GM13976 (cell line): ENCODE measurements at places on chromosomes 1 and 21.

DNA sequence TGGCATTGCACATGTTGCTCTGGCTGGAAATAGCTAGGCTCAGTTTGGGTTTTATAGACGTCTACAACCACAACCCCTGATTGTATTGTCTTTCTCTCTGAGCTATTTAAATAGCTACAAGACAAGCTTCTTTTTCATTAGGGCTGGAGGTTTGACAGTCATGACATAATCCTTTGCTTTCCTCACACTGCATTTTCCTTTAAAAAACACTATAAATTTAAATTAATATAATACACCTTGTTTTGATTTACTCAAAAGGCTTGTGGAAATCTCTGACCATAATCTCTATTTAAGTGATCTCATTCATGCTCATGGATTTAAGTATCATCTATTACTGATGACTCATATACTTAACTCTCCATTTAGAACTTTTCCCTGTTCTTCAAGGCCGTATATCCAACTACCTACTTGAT lies 50.4 kb upstream of the PTGFR start:
- DNase-seq, result no peak

GRCh38 chr1:904310-904950 lies 19.3 kb upstream of the SAMD11 start:
- DNase-seq, result peak; percentile 94

DNA sequence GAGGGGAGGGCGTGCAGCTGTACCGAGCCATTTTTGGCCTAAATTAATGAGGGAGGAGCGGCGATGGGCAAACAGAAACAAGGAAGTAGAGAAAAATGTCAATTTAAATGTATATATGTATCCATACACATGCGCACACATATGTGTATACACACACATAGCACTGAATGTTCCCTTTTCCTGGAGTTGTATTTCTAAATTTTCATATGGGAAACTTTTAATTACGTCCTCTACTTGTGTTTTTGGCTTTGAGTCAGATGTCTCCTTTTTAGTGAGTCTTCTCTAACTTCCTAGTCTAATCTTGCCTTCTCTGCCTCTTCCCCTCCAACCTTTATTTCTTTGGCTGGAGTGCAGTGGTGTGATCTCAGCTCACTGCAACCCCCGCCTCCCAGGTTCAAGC lies 15.4 kb upstream of the CYYR1 start:
- no peak for DNase-seq

DNA sequence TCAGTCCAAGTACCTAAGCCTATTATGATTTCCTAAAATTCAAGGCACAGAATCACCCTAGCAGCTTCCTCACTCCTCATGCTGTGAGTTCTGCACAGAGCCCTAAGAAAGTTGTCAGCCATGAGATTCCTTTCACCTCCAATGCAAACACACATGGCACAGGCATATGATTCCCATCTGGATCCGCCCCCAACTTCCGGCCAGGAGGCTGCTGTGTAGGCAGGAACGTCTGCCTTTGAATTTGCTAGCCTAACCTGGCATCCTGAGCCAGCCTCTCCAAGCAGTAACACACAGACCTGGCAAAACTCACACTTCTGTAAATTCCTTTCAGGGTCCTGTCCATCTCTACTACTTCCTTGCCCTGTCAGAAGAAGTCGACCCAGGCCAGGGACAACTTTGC lies 521.1 kb upstream of the BEND5 start:
- DNase-seq, result no peak

DNA sequence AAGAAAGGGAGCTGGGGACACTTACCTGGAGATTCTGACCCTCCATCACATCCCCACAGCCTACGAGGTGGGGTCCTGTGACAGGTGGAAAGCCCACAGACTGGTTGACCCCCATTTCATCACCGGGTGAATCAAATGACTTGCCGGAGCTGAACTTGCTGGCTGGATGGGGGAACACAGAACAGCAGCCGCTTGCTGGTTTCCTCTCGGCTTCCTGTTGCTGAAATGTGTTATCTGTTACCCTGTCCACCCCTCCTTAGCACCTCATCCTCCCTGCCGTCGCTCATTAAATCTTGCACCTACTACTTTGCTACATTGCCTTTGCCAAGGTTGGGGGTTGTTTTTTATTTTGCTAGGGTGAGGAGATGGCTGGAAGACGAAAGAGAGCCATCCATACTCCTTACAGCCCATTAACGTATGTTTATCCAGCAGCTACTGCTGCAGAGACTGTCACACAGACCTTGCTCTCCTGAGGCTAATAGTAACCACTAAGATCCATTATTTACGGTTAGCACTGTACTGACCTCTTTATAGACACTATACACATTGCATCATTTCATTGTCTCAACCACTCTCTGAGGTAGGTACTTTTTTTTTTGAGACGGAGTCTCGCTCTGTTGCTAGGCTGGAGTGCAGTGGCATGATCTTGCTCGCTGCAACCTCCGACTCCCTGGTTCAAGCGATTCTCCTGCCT lies 7.0 kb downstream of the PAFAH2 start:
- no peak for DNase-seq

DNA sequence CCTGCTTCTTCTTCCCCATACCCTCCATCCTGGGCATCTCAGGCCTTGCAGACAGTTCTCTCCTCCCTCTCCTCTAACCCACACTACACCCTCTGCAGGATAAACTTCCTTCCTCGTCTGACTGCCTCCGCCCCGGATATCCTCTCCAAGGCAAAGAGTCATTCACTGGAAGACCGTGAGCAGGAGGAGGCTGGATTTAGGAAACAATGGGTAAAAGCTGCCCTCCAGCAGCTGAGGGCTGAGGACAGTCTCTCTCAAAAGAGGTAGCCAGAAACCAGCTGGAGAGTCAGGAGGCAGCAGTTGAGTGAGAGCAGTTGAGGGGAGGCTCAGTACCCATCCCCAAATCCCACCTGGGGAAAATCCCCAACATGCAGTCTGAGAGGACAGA lies 1.4 kb downstream of the CSRP1 start:
- DNase-seq, result no peak

DNA sequence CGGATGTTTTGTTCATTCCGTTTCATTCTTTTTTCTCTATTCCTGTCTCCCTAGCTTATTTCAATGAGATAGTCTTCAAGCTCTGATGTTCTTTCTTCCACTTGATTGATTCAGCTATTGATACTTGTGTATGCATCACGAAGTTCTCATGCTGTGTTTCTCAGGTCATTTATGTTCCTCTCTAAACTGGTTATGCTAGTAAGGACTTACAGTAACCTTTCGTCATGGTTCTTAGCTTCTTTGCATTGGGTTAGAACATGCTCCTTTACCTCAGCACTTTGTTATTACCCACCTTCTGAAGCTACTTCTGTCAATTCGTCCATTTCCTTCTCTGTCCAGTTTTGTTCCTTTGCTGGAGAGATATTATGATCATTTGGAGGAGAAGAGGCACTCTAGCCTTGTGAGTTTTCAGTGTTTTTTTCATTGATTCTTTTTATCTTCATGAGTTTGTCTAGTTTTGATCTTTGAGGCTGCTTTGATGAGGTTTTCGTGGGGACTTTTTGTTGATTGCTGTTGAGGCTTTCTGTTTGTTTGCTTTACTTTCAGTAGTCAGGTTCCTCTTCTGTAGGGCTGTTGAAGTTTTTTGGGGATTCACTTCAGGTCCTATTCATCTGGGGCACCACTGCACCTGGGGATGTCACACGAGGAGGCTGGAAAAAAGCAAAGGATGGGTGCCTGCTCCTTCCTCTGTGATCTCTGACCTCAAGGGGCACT lies 496.9 kb upstream of the LRRC7 start:
- DNase-seq, result no peak

DNA sequence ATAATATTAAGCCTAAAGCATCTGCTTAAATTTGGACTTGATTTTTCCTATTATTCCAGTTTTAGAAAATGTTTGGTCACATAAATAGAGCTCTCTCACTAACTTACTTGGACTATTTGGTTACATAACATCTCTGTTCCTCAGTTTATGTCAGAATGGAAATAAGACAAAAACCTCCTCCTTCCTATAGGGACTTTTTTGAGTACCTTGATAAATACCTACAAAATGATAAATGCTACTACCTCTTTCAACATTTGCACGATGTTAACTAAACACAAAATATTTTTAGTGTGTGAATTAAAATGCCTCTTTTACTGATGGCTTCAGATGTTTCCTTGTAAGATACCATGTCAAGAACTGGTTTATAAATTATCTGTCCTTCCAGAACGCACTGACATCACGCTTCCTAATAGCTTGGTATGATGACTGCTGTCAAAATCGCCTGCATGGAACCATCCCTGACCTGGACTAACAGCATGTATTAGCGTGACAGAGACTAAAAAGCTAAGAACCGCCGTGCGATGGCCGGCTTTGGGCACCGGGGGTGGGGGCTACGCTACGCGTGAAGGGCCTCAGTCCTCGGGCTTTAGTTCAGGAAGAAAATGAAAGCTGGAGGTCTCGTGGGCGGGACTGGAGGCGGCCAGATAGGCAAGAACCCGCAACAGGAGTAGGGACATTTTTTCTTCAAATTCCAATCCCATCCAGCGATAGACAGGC lies 133.2 kb upstream of the BARHL2 start:
- DNase-seq, result no peak

GRCh38 chr1:198619375-198620140 lies 19.3 kb upstream of the PTPRC start:
- DNase-seq, result no peak

DNA sequence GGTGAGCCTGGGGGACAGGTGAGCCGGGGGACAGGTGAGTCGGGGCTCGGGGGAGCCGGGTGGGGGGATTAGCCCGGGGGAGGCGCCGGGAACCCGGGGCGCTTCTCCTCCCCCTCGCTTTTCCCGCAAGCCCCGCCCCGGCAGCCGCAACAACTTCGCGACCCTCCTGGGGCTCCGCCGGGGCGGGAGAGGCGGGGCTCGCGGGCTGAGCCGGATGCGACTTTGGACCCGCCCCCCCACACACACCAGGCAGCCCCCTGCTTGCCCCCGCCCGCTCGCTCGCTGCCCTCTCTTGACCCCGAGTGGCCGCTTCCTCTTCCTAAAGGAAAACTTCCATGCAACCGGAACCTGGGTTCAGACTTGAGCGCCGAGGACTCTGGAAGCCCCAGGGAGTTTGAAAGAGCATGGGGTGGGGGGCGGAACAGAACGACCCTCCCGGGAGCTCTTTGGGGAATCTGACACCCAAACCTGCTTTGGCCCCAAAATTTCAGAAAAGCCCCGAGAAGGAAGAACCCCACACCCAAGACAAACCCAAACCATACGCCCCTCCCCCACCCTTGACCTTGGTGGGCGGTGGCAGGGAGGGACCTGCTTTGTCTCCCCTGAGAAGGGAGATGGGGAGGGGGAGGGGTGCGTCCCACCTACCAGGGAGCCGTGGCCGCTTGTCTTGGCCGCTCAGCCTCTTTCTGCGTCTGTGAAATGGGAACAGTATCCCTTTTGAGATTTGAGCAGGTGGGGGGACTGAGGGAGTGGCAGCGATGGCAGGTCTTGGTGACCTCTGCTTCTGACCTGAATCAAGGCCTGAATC lies 550 bp downstream of the ARHGEF16 start:
- DNase-seq, result no peak

DNA sequence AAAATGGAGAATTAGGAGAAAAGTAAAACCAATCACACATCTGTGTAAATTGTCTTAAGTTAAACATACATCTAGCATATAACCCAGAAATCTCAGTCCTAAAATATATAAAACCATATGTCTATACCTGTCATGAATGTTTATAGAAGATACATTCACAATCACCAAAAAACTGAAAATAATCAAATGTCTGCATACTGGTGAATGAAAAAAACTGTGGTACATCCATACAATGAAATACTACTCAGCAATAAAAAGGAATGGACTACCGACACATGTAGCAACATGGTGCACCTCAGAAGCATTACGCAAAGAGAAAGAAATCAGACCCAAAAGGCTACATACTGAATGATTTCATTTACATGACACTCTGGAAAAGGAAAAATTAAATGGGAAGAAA lies 47.7 kb upstream of the SEC16B start:
- no peak for DNase-seq

- peak; percentile 69 for DNase-seq
Measured at GRCh38 chr1:235999259-235999925, 65.5 kb downstream of the NID1 start.

DNA sequence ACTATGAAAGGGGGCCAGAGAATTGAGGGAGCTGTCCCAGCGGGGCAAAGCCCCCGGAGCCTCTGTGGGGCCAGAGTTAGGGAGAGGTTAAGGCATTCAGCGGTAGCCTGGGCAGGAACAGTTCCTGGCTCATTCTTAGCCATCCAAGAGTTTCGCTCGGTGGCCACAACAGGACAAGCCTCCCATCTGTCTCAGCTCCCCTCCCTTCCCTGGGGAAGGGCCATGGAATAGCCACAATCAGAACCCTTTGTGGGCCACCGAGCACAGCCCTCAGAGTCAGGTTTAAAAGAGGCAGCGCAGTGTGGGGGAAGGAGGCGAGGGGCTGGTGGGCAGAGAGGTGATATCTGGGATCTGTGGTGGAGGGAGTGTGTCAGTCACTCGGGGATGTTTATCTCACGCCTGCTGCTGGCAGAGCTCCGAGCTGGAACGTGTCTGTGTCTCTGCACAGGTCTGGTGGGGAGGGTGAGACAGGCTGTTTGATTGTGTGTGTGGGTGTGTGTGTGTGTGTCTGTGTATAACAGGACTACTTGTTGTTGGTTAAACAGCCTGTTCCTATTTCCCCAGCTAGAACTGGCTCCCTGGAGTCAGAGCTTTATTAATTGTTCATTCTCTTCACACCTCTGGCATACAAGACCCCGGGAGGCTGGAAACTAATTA lies 49.6 kb upstream of the GOLT1A start:
- no peak for DNase-seq

DNA sequence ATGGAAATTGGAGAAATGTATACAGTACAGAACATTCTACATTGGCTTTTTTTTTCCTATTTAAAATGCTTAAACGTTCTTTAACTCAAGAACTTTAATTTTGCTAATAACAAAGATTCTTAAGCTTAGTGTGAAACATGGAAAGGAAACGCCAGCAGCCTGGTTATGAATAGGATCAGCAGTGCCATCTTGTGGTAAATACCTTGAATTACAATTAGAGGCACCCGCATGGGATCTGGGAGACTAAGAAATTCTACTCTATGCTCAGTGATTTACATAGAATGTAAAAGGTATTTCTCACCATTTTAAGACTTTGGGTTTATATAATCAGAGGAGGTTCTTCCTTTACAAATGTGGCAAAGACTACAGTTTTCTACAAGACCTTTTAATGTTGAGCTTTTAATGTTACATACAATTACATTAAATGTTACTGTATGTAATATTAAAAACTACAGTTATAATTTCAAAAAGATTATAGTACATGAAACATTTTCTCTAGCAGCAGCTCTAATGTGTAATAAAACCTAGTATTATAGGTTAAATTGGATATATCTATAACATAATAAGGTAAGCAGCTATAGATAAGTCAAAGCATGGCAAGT lies 32.1 kb upstream of the APOBEC4 start:
- peak; percentile 59 for DNase-seq

GRCh38 chr1:29855561-29856160 lies 619.3 kb downstream of the PTPRU start:
- DNase-seq, result no peak

- no peak for DNase-seq
Measured at GRCh38 chr21:34846601-34847112, 177.9 kb downstream of the CLIC6 start.
